ENCODE measurements at places on chromosomes 1 and 21.

DNA sequence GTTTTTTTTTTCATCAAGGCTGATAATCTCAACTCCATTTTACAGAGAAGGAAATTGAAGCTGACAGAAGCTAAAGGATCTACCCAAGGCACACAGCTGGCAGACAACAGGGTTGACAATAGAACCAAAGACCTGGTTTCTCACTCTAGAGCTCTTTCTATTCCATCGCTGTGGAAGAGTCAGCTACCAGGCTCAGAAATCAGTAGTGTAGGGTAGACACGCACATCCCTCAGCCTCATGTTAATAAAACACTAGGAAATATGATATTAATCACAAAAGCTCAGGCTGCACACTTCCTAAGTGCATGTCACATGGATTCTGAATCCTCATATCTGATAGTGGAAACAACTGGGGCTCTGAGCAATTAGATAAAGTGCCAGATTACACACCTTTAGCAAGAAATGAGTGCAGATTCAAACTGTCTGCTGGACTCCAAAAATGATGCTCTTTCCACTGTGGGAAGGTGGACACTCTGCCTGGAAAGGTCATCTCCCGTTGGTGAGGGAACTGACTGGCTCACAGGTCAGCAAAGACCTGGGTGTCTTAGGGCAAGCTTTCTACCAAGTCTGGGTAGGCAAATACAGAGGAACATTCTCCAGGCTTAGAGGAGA lies 139.1 kb downstream of the TGFBR3 start:
- no peak for DNase-seq

GRCh38 chr1:121418369-121419049 lies 233.7 kb downstream of the SRGAP2C start:
- no peak for DNase-seq

- no peak for DNase-seq
These were observed at the start of gene SV2A for GRCh38 chr1:149917571-149918144. Gene SV2A (minus strand): TSS chr1:149917844. CDS start chr1:149913840, 4,004 bp downstream.

DNA sequence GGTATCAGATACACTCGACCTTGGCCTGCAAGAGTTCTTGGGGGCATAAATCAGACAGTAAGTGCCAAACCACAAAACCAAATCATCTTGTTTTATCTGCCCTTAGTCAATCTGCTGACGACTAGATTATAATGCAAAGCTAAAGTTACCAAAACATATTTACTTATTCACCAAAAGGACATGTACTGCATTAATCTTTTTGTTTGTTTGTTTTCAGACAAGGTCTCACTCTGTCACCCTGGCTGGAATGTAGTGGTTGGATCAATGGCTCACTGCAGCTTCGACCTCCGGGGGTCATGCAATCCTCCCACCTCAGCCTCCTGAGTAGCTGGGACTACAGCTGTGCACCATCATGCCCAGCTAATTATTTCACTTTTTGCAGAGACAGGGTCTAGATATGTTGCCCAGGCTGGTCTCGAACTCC lies 114.7 kb downstream of the APP start:
- DNase-seq, result no peak

- DNase-seq, result no peak
These were observed 98.2 kb upstream of the USH2A start for GRCh38 chr1:216521477-216521876.

DNA sequence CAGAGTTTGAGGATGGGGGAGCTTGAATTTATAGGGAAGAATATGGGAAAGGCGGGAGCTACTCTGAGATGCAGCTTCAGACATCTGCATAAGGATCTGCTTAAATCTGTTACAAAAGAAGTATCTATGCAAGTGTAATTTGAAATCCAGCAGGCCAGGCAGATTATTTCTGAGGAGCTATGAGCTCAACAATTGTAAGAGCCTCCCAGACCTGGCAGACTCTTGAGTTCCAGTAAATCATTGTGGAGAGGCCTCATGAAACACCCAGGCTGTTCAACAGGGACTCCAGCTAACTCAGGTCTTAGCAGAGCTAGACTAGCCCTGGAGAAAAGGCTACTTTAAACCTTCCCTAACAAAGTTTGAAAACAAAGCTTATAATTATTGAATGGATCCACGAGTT lies 647.5 kb upstream of the CHRM3 start:
- DNase-seq, result no peak

DNA sequence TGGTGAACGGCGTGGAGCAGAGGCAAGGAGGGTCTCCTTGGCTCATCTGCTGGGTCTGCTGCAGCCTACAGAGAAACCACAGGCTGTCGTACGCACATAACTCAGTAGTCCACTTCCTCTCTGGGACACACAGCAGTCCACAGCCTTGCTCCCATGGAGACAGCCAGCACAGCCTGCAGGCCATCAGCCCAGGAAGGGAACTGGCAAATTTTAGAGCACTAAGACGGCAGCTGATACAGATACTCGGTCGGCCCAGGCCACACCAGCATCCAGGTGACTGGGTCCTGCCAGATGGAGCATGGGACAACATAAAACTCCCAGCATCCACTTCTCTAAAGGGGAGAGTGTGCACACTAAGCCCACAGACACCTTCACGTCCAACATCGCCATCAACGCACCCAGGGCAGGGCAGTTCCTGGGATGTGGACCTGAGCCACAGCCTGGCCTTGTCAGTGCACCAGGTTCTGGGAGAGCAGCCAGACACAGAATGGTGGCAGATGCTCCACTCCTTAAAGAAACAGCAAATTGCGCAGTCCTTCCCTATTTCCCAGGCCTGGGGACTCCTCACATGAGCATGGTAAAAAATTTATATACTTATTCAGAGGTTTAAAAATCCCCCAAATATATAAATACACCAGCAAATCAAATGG lies 247.1 kb upstream of the RAB4A start:
- peak; percentile 12 for DNase-seq

DNA sequence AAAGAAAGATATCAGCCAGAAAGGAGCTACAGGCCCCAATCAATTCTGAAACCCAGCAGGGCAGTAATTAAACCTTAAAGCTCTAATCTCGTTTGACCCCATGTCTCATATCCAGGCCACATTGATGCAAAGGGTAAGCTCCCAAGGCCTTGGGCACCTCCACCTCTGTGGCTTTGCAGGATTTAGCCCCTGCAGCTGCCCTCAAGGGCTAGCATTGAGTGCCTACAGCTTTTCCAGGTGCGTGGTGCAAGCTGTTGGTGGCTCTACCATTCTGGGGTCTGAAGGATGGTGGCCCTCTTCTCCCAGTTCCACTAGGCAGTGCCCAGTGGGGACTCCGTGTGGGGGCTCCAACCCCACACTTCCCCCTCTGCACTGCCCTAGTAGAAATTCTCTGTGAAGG lies 429.9 kb downstream of the NPHP4 start:
- no peak for DNase-seq

GRCh38 chr21:32101277-32101676 lies 177.6 kb downstream of the MIS18A start:
- no peak for DNase-seq

GRCh38 chr1:84892705-84893618 lies at the start of gene LPAR3:
Gene LPAR3 (minus strand): TSS chr1:84893206. CDS start chr1:84866120, 27,086 bp downstream.
- DNase-seq, result no peak

GRCh38 chr1:199447906-199448305 lies 579.6 kb upstream of the NR5A2 start:
- no peak for DNase-seq

DNA sequence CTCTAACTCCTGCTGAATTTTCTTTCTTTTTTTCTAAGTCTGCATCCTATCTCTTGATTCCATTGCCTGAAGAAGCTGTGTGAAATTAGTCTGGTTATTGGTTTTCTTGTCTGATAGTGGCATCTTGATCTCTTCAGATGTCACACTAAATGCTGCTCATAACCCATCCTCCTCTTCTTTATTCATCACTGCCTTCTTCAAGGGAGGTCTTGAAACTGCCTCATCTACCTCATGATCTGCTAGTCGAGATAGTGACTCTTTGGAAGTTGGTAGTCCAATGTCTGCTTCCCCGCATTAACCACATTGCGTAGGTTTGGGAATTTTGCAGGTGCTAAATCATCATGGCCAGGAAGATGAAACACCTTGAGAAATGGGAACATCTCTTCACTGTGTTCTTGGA lies 15.7 kb downstream of the DYRK3 start:
- no peak for DNase-seq

GRCh38 chr1:38039331-38040088 lies 7.1 kb downstream of the POU3F1 start:
- DNase-seq, result no peak

- peak; percentile 26 for DNase-seq
These were observed 546 bp downstream of the KIF21B start for GRCh38 chr1:201022820-201023516.

GRCh38 chr1:74775735-74776134 lies 42.8 kb downstream of the TYW3 start:
- no peak for DNase-seq

GRCh38 chr1:61482170-61482734 lies 242.7 kb downstream of the TM2D1 start:
- no peak for DNase-seq

DNA sequence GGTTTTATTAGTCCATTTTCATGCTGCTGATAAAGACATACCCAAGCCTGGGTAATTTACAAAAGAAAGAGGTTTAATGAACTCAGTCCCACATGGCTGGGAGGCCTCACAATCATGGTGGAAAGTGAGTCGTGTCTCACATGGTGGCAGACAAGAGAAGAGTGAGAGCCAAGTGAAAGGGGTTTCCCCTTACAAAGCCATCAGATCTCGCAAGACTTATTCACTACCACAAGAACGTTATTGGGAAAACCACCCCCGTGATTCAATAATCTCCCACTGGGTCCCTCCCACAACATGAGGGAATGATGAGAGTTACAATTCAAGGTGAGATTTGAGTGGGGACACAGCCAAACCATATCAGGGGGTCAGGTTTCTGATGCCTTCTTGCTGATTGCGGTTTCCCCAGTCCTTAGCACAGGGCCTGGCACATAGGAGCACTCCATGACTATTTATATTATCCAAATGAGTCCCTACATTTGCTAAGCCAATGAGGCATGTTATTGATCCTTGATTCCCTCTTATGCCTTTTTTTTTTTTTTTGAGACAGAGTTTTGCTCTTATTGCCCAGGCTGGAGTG lies 35.3 kb upstream of the PAXBP1 start:
- DNase-seq, result no peak

- no peak for DNase-seq
These were observed 65.1 kb downstream of the ADSS2 start for GRCh38 chr1:244386595-244386994.

GRCh38 chr1:6970221-6970620 lies 185.0 kb downstream of the CAMTA1 start:
- no peak for DNase-seq

DNA sequence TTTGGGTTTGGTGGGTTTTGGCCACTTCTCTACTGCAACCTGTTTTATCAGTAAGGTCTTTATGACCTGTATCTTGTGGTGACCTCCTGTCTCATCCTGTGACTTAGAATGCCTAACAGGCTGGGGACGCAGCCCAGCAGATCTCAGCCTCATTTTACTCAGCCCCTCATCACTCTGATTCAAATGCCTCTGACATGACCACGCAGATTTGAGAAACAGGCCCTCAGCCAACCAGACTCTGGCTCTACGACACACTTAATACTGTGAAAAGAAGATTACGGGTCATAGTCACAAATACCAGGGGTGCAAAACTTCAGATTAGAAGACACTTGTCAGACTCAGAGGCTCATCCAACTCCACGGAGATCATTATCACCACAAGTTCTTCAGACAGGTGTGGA lies 28.3 kb upstream of the KIF26B start:
- no peak for DNase-seq

- no peak for DNase-seq
These were observed 466.2 kb downstream of the USP25 start for GRCh38 chr21:16196001-16196400.

DNA sequence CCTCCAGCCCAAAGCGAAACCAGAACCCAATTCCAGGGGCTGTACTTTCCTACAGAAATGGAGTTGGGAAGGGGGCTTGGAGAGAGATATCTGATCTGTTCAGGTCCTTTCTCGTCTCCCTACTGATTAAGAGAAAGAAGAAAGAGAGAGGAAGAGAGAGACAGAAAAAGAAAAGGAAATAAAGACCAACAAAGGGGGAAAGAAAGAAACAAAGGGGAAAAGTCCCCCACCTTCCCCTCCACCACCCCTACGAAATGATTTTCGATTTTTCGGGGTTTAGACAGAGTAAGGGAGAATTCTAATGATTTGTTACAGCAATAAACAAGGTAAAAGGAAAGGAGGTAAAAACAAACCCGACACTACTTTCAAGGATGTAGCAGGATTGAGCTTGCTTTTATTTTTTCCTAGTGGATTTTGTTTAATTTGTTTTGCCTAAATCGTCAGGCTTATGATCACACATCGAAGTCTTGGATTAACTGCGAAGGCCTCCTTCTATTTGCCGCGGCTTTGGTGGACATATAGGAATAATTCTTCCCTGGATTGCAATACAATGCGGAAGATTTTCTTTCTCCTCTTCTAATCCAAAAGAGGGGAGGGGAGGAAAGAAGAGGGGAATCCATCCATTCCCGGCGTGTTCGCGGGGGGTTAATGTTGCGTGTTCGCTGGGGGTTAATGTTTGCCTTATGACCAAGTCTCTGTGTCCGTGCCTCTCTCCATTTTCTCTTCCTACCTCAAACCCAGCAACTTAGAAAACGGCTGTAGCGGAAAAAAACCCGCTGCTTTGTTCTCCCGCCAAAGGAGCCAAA lies 1.9 kb downstream of the TAL1 start:
- DNase-seq, result no peak

DNA sequence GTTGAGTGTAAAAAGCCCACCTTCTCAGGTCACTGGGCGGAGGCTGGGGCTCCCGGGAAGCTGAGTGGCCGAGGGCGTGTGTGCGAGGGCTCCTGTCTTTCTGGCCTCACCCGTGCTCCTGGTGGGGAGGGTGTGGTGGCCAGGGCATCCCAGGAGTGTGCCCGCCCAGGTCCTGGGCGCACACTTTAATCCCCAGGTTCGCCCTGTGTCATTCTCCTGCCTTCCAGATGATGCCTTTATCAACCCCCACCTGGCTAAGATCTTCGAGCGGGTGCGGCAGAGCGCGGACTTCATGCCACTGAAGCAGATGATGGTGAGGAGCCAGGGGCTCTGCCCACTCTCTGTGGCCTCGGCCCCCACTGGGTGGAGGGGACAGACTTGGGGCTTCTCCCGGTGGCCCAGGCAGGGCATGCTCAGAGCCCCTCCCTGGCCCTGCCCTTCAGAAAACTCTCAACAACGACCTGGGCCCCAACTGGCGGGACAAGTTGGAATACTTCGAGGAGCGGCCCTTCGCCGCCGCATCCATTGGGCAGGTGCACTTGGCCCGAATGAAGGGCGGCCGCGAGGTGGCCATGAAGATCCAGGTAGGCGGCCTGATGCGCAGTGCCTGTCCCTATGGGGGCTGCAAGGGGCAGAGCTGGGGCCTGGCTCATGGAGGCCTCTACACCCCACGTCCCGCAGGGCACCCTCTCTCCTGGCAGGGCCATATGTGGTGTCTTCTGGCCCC lies 42.5 kb downstream of the COQ8A start:
- no peak for DNase-seq

- DNase-seq, result peak; percentile 58
These were observed 11.1 kb upstream of the SLC30A1 start for GRCh38 chr1:211589782-211590721.

- no peak for DNase-seq
These were observed 32.4 kb downstream of the ATP1A1 start for GRCh38 chr1:116405241-116406135.

- DNase-seq, result peak; percentile 53
These were observed 35.0 kb upstream of the ECE1 start for GRCh38 chr1:21325231-21325718.

- no peak for DNase-seq
These were observed 203.5 kb downstream of the CAMTA1 start for GRCh38 chr1:6988796-6989195.

All from CD4-positive, alpha-beta T cell treated with Interferon gamma for 1 hour (primary cell).